Activated naive CD8-positive, alpha-beta T cell treated with anti-CD3 and anti-CD28 coated beads, Interleukin-2, amount 10 ng/mL, durations not matched to agents 7 days and 5 days (primary cell): ENCODE measurements at places on chromosomes 7 and 10. TPM values are rescaled to one million over a fixed set of nuclear protein-coding genes. Genes with fewer than 3 reads are reported as not detected.

The PRPS1L1 gene
- not detected for total RNA-seq

The KIF11 gene
- total RNA-seq: 55.2 TPM

The COL13A1 gene
- not detected for total RNA-seq

The AKR1C4 gene
- not detected for total RNA-seq

The PSD gene
- 3.6 TPM for total RNA-seq

The TMEM236 gene
- total RNA-seq: 0.11 TPM

The PNLIPRP1 gene
- total RNA-seq: not detected

- H3K4me1 ChIP-seq: no peaks in the 10 kb centered on the region
- no peaks in the 10 kb centered on the region for H3K36me3 ChIP-seq
- DNase-seq: peak; percentile 70
- H3K27me3 ChIP-seq: peaks cover 13% of the 10 kb centered on the region
- no peak overlapping the region for H3K4me3 ChIP-seq
Observed at GRCh38 chr7:76225379-76225778, 23.7 kb downstream of the SRRM3 start.

GRCh38 chr7:150986099-150986512 lies 4.7 kb upstream of the NOS3 start:
- no peak for DNase-seq
- peaks cover 59% of the 10 kb centered on the region for H3K27me3 ChIP-seq
- no peak overlapping the region for H3K27ac ChIP-seq
- H3K4me1 ChIP-seq: peaks cover 13% of the 10 kb centered on the region

GRCh38 chr7:119397156-119397555 lies 875.8 kb upstream of the KCND2 start:
- DNase-seq: no peak
- H3K27me3 ChIP-seq: no peaks in the 10 kb centered on the region
- no peaks in the 10 kb centered on the region for H3K36me3 ChIP-seq
- H3K27ac ChIP-seq: no peak overlapping the region
- no peaks in the 10 kb centered on the region for H3K4me1 ChIP-seq

GRCh38 chr7:118657391-118658005 lies 433.0 kb downstream of the ANKRD7 start:
- no peak overlapping the region for H3K4me3 ChIP-seq
- H3K36me3 ChIP-seq: no peaks in the 10 kb centered on the region
- DNase-seq: no peak

GRCh38 chr7:5665094-5666025 lies 116.1 kb downstream of the RNF216 start:
- peaks cover 17% of the 10 kb centered on the region for H3K36me3 ChIP-seq
- H3K4me3 ChIP-seq: no peak overlapping the region
- DNase-seq: no peak

- no peaks in the 10 kb centered on the region for H3K36me3 ChIP-seq
- H3K4me3 ChIP-seq: no peak overlapping the region
- DNase-seq: no peak
- H3K27me3 ChIP-seq: peaks cover 18% of the 10 kb centered on the region
- no peak overlapping the region for H3K27ac ChIP-seq
- no peaks in the 10 kb centered on the region for H3K4me1 ChIP-seq
Observed at GRCh38 chr7:26609532-26609931, 254.9 kb downstream of the SKAP2 start.

DNA sequence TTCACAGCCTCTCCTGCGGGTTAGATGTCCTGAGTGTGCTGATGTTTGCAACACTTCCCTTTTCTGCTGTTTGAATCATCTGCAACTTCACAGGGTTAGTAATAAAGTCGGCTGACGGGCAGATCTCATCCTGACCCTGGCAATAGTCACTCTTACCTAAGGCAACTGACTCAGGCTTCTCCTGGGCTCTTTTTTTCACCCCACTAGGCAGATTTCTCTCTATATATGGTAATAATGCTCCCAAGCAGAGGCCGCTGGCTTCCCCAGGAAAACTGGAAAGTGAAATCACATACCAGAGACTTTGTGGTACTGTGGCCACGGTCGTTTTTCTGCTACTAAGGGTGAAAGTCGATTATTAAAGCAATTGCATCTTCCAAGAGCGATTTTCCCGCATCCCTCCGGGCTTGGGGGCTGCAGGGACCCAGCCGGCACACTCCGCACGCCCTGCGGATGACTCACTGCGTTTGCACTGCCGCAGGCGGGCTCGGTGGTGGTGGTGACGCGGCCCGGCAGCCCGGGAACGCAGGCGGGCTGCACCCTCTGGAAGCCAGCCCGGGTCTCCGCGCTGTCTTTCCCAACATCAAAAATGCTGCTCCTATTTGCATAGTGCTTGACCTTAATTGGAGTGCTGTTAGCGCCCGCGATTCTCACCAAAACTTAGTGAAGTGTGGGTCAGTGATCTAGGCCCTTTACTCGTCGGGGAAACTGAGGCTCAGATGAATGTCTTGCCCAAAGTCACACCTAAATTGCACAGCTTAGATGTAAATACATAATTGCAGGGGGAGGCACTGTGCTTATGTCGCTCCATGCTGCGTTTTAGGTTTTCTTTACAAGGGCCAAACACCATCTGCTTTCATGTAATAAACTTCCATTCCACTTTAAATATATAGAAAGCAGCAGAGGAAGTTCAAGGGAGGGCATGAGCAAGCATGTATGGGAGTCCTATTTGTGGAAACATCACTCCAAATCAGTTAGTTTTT lies 47.6 kb upstream of the ITGB1 start:
- DNase-seq: peak; percentile 45
- H3K27me3 ChIP-seq: peaks cover 9% of the 10 kb centered on the region
- H3K4me3 ChIP-seq: peak overlapping the region; percentile 66
- H3K36me3 ChIP-seq: no peaks in the 10 kb centered on the region
- no peak overlapping the region for H3K27ac ChIP-seq
- H3K4me1 ChIP-seq: peaks cover 9% of the 10 kb centered on the region

DNA sequence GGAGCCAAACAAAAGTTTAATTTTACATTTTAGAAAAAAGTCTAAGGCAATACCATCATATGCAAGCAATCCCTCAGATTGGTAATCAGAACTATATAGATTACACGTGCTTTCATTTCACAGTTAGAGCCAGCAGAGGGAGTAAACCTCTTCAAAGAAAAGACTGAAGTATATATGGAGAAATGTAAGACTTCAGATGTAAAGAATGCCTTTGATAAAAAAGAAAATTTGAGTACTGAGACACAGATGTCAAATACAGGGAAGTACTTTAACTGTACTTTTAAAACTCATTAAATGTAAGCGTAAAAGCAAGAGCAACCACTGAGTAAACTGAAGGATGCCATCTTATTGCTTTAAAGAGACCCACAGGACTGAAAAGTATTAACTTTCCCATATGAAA lies 101.4 kb upstream of the FAM133B start:
- peak overlapping the region; percentile 81 for H3K27ac ChIP-seq
- peaks cover 60% of the 10 kb centered on the region for H3K4me1 ChIP-seq
- H3K36me3 ChIP-seq: peaks cover 60% of the 10 kb centered on the region
- no peaks in the 10 kb centered on the region for H3K27me3 ChIP-seq
- DNase-seq: no peak
- H3K4me3 ChIP-seq: peak overlapping the region; percentile 6

DNA sequence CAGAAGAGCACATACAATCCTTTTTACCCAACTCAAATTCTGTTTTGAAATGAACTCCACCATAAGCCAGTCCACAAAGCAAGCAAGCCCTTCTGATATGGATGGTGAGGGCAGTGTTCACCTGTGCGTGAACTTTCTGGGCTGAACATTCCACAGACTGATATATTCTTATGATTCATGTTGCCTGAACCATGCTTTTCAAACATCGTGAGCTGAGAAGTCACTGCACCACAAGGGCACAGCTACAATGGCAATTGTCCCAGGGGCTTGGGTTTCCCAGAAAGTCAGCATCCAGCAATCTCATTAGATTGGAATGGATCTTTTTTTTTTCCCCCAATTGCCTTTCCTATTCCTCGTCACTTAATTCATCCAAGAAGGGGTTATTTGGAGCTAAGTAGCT lies 86.9 kb upstream of the ZNF438 start:
- H3K27me3 ChIP-seq: peaks cover 2% of the 10 kb centered on the region
- no peak overlapping the region for H3K27ac ChIP-seq
- H3K36me3 ChIP-seq: no peaks in the 10 kb centered on the region
- DNase-seq: no peak
- H3K4me3 ChIP-seq: no peak overlapping the region

DNA sequence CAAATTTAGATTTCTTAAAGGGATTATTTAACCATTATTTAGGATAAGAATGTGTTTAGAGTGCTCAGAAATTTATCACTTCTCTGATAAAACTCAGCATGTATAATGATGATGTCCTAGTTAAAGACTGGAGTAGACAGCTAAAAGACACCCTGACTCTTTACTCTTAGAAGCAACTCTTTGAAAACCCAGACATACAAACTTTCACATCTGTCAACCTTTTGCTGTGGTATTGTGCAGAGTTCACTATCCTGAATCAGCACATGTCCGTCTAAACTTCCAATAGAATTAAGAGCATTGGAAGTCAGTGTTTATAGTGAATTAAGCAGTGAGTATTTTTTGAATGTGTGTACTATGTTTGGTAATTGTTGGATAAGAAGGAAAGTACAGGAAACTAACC lies 24.9 kb downstream of the ZNRF2 start:
- no peak overlapping the region for H3K27ac ChIP-seq
- DNase-seq: no peak
- H3K27me3 ChIP-seq: no peaks in the 10 kb centered on the region
- no peak overlapping the region for H3K4me3 ChIP-seq

DNA sequence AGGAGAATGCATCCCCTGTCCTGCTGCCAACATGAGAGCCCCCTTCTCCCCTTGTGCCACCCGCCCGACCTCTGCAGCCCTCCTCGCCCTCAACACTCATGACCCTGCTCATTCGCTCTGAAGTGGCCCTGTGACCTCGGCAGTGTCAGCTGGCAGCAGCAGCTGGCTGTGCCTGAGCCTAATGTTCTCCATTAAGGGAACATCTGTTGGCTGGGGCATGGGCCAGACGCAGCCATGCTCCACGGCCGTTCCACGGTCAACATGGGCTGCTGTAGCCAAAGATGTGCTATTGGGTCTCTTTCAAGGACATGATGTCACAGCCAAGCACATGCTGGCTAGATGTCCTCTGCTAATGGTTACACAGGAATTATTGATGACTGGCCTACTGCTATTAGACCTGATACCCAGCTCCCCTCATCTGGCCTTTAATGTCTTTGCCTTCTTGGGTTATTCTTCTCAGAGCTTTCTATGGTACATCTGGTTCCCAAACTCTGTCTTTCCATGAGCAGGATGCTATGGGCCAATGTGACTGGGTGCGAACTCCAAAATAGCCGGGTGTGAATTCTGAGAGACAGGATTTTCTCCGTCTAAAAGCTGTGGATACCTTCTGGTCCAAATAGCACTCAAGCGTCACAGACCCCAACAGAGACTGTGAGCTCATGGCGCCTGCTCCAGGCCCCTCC lies 22.4 kb downstream of the ADCYAP1R1 start:
- no peak overlapping the region for H3K27ac ChIP-seq
- H3K4me1 ChIP-seq: no peaks in the 10 kb centered on the region
- no peak for DNase-seq
- H3K4me3 ChIP-seq: no peak overlapping the region
- H3K27me3 ChIP-seq: peaks cover 5% of the 10 kb centered on the region

DNA sequence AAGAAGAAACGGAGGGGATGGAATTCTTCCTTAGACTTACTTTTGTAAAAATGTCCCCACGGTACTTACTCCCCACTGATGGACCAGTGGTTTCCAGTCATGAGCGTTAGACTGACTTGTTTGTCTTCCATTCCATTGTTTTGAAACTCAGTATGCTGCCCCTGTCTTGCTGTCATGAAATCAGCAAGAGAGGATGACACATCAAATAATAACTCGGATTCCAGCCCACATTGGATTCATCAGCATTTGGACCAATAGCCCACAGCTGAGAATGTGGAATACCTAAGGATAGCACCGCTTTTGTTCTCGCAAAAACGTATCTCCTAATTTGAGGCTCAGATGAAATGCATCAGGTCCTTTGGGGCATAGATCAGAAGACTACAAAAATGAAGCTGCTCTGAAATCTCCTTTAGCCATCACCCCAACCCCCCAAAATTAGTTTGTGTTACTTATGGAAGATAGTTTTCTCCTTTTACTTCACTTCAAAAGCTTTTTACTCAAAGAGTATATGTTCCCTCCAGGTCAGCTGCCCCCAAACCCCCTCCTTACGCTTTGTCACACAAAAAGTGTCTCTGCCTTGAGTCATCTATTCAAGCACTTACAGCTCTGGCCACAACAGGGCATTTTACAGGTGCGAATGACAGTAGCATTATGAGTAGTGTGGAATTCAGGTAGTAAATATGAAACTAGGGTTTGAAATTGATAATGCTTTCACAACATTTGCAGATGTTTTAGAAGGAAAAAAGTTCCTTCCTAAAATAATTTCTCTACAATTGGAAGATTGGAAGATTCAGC lies 158.7 kb upstream of the LANCL2 start:
- H3K27me3 ChIP-seq: no peaks in the 10 kb centered on the region
- no peaks in the 10 kb centered on the region for H3K36me3 ChIP-seq
- H3K4me3 ChIP-seq: no peak overlapping the region
- H3K4me1 ChIP-seq: no peaks in the 10 kb centered on the region
- no peak overlapping the region for H3K27ac ChIP-seq
- no peak for DNase-seq

- peaks cover 20% of the 10 kb centered on the region for H3K4me1 ChIP-seq
- peaks cover 19% of the 10 kb centered on the region for H3K27me3 ChIP-seq
- peak within 1 kb of the TSS; percentile 83 for H3K27ac ChIP-seq
Observed at GRCh38 chr10:3067118-3067858, at the start of gene PFKP. Gene PFKP (plus strand): TSS chr10:3067548. CDS start chr10:3067596, 48 bp downstream.

DNA sequence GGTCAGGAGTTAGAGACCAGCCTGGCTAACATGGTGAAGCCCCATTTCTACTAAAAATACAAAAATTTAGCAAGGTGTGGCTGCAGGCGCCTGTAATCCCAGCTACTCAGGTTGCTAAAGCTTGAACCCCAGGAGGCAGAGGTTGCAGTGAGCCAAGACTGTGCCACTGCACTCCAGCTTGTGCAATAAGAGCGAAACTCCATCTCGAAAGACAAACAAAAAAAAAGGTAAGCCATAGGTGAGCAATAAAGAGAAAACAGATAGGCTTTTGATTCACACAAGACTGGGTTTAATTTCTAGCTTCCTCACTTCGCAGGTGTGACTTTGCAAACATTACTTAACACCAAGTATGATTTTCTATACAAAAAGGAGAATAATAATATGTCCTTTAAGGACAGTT lies 72.3 kb upstream of the ACBD5 start:
- H3K27me3 ChIP-seq: peaks cover 18% of the 10 kb centered on the region
- H3K27ac ChIP-seq: no peak overlapping the region
- H3K4me3 ChIP-seq: no peak overlapping the region
- DNase-seq: no peak

GRCh38 chr7:13850185-13850752 lies 139.2 kb downstream of the ETV1 start:
- peak overlapping the region; percentile 21 for H3K4me3 ChIP-seq
- peak overlapping the region; percentile 54 for H3K27ac ChIP-seq
- no peaks in the 10 kb centered on the region for H3K36me3 ChIP-seq
- no peaks in the 10 kb centered on the region for H3K27me3 ChIP-seq
- no peak for DNase-seq
- H3K4me1 ChIP-seq: peaks cover 14% of the 10 kb centered on the region

DNA sequence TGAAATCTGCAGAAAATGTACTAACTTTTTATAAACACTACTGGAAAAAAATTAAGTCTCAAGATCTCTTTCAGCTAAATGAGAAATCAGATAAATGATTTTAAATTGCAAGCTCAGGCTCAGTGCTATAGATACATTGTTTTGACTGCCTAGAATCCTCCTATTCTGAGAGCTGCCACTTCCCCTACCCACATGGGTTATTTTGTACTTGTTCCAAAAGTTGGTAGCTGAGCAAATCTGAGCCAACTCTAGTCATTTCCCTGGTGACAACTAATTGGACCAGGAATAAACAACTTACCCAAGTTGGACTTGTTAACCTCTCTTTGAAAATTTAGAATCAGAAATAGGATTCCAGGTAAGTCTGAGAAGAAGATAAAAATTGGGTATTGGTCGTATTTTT lies 202.1 kb downstream of the MBL2 start:
- H3K27ac ChIP-seq: no peak overlapping the region
- DNase-seq: no peak
- H3K4me3 ChIP-seq: no peak overlapping the region
- H3K27me3 ChIP-seq: no peaks in the 10 kb centered on the region
